Right atrium auricular region (tissue), 2 donors: ENCODE measurements at places on chromosomes 11 and 22. TPM values are rescaled to one million over a fixed set of nuclear protein-coding genes. Genes with fewer than 3 reads are reported as not detected.

DNA sequence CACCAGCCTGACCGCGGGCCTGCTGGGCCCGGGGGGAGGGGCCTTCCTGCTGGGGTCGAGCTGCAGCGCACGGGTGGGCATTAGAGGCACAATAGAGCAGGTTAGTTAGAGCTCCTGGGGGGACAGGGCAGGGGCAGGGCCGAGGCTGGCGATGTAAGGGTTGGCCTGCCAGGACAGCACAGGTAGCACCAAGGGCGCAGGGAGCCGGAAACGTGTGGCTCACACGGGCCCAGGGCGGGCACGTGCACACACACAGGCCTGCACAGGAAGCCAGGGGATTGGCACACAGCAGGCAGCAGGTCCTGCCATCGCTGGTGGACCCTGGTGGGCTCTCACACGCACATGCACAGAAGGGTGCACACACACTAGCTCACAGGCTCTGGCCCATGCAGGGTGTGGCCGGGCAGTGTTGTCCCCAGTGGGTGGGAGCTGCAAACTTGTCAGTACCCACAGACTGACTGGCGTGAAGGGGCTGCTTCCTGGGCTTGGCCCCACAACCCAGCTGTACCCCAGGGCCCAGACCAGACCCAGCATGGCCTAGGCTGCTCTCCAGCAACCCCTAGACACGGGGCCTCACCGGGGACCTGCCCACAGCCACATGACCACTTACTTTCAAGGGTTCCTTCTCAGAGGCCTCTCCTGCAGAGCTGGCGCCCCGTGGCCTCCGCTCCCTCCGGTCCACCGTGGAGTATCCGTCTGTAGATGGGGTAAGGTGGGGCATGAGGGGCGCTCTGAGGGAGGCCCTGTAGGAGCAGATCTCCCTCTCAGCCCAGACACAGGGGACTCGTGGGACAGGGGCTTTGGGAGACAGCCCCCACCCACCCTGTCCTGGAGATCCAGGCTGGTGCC, 29.9 kb upstream of the TXNRD2 start:
- DNase-seq = no peak

The TMEM184B gene
- total RNA-seq = 51.2 TPM

DNA sequence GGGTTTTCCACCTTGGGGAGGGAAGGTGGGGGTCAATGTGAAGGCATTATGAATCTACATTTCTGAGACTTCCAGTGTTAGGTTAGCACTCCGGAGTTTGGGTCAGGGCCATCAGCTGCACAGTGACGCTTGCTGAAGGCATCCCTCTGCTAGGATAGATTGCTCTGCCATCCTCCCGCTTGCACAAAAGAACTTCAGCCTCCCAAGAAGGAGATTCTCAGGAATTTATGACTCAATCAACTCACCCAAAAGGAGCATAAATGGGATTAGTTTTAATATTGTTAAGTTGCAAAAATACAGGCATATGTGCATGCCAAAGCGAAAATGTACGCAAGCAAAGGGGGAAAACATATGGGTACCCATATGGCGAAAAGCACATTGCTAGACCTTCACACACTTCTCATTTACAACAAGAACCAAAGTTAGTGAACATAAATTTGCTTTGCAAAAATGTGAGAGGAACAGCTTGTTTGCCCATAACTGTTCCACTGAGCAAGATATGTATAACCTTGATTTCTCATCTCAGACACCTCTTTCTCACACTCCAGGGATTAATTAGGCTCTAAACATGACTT, 1013.0 kb downstream of the OPCML start:
- DNase-seq = no peak

The UCP3 gene
- 1.1 TPM for total RNA-seq
